ENCODE measurements at places on chromosomes 3 and 15. TPM values are rescaled to one million over a fixed set of nuclear protein-coding genes. Genes with fewer than 3 reads are reported as not detected.
A peak's percentile ranks its signal among the peaks of the same experiment; 100 is the strongest.

DNA sequence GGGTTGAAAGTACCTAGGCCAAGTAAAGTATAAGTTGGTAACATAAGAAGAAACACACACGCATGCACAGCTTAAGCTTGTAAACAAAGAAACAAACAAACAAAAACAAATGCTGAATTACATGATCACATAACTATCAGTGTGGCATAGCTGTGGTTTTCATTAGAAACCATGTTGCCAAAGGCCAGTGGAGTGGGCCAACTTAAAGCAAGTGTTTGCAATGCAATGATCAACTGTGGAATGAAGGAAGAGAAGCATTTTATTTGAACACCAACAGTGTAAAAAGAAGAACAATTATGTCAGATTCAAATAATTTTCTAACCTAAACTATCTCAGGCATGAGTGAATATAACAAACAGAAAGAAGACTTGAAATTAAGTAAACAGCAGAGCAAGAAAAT is 199.4 kb upstream of the STRIT1 start:
- DNase-seq, result no peak

- DNase-seq, result no peak
These were observed 123.4 kb downstream of the SEC22A start for GRCh38 chr3:123324880-123325765.

GRCh38 chr3:124360563-124360962 is 368.6 kb upstream of the ROPN1 start:
- DNase-seq, result no peak

APBA2 gene
- total RNA-seq, result not detected

- DNase-seq, result peak; percentile 43
These were observed 9.2 kb downstream of the SLTM start for GRCh38 chr15:58924327-58924726.

DNA sequence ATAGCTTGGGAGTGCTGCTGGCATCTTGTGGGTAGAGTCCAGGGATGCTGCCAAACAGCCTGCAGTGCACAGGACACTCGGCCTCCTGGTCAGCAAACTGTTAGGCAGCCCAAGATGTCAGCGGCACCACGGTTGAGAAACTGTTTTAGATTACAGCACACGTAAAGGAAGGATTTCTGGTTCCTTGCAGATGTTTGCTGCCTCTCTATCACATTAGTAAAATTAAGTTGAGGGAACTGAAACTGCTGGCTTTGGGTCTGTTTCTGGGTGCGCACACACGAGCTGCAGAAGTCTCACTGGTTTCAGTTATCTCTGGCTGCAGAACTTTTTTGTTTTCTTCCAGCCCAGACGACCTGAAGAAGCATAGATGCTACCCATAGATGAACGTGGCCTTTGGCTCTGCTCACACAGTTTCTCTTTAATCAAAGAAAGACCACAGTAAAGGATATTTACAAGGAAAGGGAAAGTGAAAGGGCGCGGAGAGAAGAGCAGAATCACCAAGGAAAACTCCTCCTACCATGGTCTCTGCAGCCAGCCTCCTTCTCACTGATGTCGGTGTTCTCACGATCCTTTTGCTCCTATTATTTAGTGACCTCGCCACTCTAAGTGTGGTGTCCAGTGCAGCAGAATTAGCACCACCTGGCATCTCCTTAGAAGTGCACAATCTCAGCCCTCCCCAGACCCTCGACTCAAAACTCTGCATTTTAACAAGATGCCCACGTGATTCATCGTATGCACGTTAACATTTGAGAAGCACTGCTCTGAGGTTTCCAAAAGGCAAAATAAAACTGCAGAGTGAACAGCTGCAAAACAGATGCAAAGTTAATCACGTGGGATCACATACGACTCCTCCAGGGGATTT is 50.6 kb upstream of the AKAP13 start:
- DNase-seq, result peak; percentile 95

DNA sequence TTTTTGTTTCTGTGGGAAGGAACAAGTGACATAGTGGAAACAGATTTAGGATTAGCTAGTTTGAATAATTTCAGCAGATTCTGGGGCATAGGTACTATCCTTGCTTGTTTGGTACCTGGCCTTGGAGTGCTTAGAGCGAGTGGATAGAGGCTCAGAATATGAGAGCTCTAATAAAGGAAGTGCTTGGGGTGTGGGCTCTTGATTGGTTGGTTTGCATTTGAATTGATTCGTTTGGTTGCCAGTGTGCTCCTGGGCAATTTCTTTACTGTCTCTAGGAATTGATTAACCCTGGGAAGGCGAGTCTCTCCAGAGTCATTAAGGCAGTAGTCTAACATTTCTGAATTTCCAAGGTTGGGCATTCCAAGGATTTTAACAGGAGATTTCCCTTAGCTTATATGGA is 98.0 kb downstream of the DTWD1 start:
- no peak for DNase-seq

GRCh38 chr3:196219970-196220311 is 3.6 kb downstream of the SLC51A start:
- no peak for DNase-seq

GRCh38 chr3:49519916-49520385 is 34.3 kb upstream of the BSN start:
- DNase-seq, result no peak

GABRB3 gene
- total RNA-seq, result not detected

- no peak for DNase-seq
These were observed 2.0 kb upstream of the MCF2L2 start for GRCh38 chr3:183430325-183430957.

ZBTB20 gene
- total RNA-seq, result 26.4 TPM

DNA sequence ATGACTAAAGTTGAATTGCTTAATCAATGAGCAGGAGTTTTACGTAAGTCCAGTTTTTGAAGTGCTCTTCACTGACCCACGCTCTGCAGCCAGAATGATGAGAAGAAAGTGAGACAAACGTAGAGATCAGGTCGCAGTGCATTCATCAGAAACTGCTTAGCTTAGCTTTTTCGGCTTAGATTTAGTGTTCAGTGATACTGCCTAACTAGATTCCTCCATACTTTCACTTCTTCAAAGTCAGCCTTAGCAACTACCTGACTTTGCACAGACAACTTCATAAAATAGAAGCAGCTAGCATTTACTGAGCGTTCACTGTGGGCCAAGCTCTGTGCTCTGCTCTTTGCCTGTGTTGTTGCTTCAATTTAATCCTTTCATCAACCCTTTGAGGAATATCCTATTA is 116.1 kb downstream of the KCNH8 start:
- DNase-seq, result no peak

TTC21A gene
- 1.5 TPM for total RNA-seq

GRCh38 chr3:119238363-119238762 is 2.3 kb downstream of the B4GALT4 start:
- peak; percentile 29 for DNase-seq

- no peak for DNase-seq
These were observed 54.6 kb upstream of the EIF1B start for GRCh38 chr3:40254891-40255290.

WNT7A gene
- total RNA-seq, result not detected

DNA sequence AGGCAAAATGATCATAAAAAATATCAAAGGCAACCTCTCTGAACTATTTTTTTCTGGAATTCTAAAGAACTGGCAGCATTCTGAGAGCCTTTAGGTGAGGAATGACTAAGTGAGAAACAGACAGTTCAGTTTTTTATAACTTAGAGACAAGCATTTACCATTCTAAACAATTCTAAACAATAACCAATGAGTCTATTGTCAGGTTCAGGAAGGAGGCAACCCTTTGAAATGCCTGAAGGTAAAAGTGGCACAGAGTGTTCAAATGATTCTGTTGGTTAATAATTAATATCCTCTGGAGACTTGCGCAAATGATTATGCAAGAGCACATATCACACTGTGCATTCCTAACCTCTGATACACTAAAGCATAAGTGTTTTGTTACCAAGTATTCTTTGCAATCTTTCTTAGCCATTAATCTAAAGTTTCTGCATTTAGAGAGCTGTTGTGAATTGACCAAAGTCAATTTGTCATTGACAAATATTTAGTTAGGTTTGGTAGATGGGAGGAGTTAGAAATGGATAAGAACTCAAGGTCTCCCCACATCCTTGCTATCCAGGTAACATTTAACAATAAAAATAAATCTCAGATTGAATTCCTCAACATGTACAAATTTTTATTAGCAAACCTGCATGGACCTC is 9.2 kb upstream of the TGFBR2 start:
- DNase-seq, result peak; percentile 84

DNA sequence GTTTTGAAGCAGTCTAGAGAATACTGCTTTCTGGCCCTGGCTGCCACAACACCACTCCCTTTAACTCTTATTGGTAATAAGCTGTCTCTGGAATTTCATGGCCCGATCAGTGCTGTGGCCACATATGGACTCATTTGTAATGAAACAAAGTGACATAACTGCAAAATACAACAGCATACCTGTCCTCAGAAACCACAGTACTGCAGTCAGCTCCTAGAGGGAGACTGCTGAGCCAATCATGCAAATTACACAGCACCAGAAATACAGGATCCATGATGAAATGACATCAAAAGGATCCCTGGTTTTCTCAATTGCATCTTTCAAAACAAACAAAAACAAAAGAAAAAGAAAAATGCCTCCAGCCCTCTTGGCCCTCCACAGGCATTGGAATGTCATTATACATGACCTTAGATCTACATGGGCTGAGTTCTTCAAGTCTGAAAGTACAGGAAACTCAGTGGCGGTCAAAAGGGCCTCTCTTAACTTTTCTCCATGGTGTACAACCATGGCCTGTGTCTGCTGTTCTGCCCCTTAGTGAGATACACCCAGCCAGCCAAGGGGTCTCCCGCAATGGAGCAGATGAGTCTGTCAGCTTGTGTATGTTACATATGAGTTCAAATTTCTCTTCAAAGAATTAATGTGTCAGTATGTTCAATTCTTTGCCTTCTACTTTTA is 24.9 kb upstream of the KBTBD12 start:
- DNase-seq, result no peak

- DNase-seq, result peak; percentile 47
These were observed 87.7 kb downstream of the LSM3 start for GRCh38 chr3:14266361-14266760.

EIF4A2 gene
- total RNA-seq, result 493 TPM

SLC35G2 gene
- 17.4 TPM for total RNA-seq

GRCh38 chr3:37124435-37124834 is 49.9 kb downstream of the LRRFIP2 start:
- DNase-seq, result no peak

- no peak for DNase-seq
These were observed 24.9 kb upstream of the PLXNA1 start for GRCh38 chr3:126957776-126958637.

MFSD1 gene
- 107 TPM for total RNA-seq

DNA sequence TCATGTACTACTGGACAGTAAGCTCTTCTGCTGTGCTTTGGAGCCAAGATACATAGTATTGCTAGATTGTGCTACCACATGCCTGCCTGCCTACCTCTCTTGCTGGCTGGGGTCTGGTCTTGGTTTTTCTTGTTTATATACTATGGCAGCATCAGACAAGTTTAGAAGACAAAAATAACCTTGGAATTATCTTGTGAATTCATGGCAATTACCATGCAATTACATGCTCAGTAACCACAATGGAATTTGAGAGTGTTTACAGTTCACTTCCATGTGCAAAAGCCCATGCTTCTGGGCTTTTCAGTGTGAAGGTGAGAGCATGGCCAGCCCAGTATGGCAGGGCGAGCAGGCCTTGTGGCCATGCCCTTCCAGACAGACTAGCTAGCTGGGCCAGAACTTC is 48.0 kb upstream of the C15orf61 start:
- no peak for DNase-seq

- no peak for DNase-seq
These were observed 183.7 kb downstream of the RPLP1 start for GRCh38 chr15:69636169-69636915.

SLC12A1 gene
- not detected for total RNA-seq

DNA sequence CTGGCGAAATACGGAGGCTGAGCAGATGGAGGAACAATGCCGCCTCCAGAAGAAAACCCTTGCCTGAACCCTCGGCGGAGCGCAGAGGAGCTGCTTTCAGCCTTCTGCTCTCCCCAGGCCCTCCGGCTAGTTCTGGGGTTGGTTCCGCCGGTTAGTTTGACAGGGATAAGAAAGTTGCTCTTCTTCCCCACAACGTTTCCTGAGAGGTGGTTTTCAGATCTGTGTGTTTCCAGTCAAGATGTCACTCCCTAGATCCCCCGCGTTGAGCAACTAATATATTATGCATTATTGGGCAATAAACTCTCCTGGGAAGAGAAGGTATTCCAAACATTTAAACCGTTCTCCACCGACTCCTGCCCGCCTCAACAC is 551 bp downstream of the NLGN1 start:
- DNase-seq, result no peak

DNA sequence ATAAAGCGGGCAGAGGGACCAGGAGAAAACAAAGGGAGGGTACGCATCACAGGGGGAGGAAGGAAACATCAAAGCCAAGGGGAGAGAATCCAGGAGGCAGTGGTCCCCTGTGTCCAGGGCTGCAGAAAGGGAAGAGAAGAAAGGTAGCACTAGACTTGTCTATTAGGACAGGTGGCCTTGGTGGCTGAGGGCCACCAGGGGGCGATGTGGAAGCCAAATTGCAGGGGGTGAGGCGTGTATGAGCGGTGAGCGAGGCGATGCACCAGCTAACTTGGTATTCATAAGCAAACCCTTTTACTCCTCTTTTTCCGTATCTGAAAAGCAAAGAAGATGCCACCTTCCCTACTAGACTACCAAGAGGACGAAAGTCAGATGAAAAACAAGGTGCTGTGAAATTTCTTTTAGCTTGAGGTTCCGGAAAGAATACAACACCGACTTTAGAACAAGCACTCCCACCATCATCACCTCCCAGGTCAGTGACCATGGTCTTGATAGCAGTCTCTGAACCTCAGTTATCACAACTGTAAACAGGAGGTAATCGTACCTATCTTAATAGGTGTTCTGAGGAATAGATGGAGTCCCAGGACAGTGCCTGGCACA is 654.4 kb upstream of the ADAMTS9 start:
- peak; percentile 37 for DNase-seq

GRCh38 chr3:16686679-16687078 is 81.5 kb upstream of the DAZL start:
- no peak for DNase-seq

DNA sequence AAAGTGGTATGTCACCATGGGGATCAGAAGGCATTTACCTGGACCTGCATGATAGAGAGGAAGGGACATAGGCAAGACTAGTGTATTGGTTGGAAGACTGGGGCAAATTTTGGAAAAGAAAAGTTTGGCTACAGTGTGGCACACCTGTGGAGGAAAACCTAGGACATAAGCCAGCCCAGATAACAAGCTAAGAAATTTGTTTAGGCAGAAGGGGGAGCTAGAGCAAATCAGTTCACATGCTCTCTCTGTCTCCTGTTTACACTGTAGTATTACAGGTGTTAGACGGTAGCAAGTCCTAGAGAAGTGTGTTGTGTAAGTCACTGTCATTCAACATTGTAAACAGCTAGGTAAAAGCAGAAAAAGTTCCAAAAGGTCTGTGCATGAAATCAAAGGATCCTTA is 11.9 kb upstream of the ALDH1A2 start:
- no peak for DNase-seq

ZBED2 gene
- not detected for total RNA-seq

TERC gene
- total RNA-seq, result 434 TPM

GRCh38 chr3:2106438-2106837 is 7.8 kb downstream of the CNTN4 start:
- DNase-seq, result no peak
